MV-4-11 (cell line): ENCODE measurements at places on chromosomes 16 and 17.
A peak's percentile ranks its signal among the peaks of the same experiment; 100 is the strongest.

- DNase-seq, result no peak
Measured at GRCh38 chr16:84048270-84048669, 5.7 kb upstream of the SLC38A8 start.

DNA sequence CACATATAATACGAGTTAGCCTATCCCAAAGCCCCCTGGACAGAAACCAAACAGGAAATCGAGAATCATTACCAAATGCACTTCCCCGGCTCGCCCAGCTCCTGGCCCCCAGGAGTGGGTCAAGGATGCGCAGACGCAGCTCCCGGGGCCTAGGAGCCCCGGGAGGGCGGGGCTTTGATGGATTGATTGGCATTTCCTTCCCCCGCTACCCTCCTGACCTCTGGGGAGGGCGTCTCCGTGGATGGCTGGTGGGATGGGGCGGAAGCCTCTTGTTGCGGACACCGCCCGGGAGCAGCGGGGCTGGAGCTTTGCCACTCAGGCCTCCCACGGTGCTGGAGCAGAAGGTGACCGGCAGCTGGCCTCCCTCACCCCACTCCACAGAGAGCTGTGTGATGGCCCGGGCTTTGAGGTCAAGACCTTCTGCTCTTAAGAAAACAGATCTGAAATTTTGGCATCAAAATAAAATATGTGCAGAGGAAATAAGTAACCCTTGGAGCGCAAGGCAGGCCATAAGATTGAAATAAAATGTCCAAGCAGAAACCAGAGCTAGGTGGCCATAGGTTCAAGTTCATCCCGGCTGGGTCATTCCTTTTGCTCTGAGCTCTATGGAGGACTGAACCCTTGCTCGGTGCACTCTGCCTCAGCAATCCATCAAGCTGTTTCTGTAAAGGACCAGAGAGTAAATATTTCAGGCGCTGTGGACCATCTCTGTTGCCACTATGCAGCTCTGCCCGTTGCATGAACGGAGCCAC, 262.3 kb downstream of the SOX9 start:
- DNase-seq, result no peak

- DNase-seq, result no peak
Measured at GRCh38 chr17:4152471-4152870, 9.5 kb downstream of the CYB5D2 start.

- DNase-seq, result no peak
Measured at GRCh38 chr17:72110231-72110941, 10.4 kb upstream of the SOX9 start.

DNA sequence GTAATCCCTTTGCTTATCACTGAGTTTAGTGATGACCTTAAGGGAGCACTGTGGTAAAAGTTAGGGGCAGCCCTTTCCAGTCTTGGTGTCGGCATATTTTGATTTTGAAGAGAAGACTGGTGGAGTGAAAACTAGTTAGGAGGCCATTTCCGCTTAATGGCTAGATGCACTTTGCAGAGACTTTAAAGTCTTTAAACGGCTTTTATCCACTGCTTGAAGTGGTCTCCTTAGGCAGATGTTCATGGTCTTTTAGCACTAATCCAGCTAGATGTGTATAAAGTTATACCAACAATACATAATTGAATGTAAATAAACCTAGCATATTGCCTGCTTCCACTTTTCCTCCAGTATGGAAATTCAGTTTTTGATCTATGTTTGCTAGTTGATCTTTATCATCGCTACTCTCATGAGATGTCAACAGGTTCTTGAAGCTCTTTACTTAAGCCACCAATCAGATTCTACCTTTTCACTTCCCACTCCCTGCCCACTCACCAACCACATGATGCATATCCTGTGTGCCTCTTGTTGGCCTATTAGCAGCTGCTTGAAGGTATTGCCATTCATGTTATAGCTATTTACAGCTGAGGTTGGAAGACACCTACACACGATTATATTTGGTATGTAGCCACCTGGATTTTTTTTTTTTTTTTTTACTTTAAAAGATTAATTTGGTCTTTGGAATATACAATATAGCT, 132.0 kb downstream of the NLK start:
- DNase-seq, result no peak

DNA sequence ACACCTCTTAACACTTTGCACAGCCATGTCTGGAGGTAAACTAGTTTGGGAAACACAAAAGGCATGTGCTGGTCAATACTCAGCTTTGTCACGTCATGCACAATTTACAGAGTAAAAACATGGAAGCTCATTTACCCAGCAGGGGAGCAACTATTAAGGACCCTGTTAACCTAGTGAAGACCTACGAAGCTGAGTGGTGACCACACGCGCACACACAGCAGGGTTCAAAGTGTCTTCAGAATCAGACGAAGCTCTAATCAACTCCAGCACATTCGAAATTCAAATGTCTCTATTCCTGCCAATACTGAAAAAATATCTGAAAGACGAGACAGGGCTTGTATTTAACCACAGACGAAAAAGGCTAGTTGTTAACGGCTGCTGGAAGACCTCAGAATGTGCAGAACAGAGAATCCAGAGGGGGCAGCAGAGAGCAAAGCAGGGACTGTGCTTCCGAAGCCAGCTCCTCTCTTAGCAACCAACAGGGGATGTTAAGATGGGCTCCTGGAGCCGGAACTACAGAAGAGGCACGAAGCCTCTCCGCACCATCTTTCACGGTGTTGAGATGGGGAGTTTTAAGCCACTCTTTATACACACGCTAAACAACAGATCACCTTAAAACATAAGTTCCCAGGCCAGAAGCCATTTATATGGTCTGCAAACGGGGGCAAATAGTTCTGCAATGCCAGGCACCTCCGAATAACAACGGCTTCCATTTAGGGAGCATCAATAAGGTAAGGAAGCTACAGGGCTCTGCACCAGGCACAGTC, 45.7 kb downstream of the CMTM4 start:
- DNase-seq, result peak; percentile 86

- no peak for DNase-seq
Measured at GRCh38 chr17:81130385-81131361, 34.6 kb upstream of the PVALEF start.

DNA sequence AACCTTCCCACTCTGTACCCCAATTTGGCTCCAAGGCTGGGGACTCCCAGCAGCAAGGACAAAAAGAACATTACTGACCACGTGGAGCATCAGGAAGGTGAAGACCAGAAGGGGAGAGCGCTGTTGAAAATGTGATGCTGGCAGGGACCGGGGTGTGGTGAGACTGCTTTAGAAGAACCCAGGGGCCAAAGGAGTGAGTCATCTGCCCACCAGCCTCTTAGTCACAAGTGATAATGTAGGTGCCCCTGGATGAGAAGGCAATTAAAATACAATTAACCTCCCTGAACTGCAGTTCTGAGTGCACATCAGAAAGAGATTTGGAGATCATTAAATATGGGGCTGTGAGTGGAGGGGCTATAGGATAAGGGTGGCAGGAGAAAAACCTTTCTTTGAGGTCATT, 366.6 kb upstream of the CCL2 start:
- no peak for DNase-seq

- DNase-seq, result no peak
Measured at GRCh38 chr17:30831257-30831656, 509 bp upstream of the ATAD5 start.

DNA sequence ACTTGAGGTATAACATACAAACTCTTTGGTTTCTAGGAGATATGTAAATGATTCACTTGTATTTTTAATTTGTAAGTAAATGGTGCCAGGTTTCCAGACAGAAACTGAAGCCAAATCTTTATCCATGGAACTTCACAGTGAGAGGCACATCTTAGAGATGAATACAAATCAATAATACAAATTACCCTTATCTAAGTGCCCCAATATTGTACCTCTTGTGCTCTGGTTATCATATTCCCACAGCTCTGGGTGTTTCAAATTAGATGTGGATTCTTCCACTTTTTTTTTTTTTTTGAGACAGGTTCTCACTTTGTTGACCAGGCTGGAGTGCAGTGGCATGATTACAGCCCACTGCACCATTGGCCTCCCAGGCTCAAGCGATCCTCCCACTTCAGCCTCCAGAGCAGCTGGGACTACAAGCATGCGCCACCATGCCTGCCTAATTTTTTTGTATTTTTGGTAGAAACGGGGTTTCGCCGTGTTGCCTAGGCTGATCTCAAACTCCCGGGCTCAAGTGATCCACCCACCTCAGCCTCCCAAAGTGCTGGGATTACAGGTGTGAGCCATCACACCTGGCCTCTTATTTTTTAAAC, 38.0 kb upstream of the DHX40 start:
- no peak for DNase-seq

DNA sequence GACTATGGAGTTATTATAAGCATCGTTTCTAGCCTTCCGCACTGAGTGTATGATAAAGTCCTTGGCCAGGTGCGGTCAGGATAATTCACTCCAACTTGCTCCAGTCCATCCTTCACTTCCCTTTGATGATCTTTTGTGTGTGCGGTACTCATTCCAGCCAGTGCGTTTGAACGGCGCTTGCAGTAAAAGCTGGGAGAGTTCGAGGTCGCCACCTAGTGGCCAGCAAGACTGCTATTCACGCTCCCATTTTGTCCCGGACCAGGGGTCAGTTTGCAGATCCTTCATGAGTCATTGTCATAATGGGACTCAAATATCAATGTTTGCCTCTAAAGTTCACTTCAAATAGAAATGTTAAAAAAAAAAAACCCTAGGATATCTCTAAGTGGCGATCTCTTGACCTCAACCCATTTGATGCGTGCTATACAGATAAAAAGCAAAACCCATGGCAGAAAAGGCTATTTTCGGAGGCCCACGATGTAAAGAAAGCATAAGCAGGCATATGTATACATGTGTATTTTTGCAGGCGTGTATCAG, 417.1 kb downstream of the TMEM114 start:
- peak; percentile 32 for DNase-seq

DNA sequence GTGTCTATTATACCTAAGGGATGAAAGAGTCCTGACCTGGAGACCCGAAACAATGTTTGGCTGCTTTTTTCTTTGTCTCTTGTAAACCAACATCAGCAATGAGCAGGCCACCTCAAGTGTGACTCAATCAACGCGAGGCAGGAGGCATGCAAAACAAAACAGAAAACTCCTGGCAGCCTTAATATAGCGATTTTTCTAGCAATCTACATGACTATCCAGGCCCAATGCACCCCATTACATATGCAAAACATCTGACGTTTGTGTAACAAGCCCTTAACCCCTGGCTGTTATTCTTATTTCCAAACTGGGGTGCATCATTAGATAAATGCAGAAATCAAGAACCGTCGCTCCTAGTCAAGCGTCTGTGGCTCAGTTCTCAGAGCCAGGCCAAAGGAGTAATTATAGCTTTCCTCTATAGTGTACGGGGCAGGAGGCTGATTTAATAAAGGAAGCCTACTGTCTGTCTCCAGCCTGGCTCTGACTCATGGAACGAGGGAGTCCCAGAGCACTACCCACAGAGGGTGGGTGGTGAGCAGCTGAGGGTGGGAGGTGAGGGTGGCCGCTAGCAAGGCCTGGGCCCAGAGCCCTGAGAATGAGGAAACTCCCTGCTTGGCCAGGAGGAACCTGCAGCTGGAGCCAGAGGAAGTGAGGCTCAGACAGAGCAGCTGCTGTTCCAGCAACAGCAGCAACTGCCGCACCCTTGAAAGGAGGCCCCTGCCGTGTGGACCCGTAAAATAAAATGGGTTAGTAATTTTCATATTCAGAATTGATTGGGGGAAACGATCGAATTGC, 43.9 kb downstream of the CHD9 start:
- peak; percentile 98 for DNase-seq

GRCh38 chr17:17498606-17499301, 2.6 kb upstream of the RASD1 start:
- DNase-seq, result no peak

GRCh38 chr17:21375162-21375560, 996 bp upstream of the KCNJ12 start:
- no peak for DNase-seq

GRCh38 chr17:68697850-68698361, 96.7 kb upstream of the FAM20A start:
- DNase-seq, result peak; percentile 71

DNA sequence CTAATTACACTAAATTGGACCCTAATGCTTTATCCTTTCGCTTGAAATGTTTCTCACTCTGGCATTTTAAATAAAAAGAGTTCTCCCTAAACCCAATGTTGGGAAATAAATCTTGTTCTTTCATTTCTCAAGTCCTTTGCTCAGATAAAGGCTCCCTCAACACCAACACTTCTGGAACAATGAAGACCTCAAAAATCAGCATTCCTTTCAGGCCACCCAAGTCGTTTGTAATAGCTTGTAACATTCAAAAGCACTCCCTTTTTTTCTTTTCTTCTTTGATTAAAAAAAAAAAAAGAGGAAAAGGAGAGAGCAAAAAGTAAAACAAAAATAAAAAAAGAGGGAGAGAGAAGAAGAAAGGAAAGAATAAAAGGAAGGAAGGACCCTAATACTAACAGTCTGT, 23.3 kb upstream of the FOXJ1 start:
- no peak for DNase-seq

- DNase-seq, result peak; percentile 98
Measured at GRCh38 chr17:10172241-10172741, 26.1 kb downstream of the GAS7 start.

DNA sequence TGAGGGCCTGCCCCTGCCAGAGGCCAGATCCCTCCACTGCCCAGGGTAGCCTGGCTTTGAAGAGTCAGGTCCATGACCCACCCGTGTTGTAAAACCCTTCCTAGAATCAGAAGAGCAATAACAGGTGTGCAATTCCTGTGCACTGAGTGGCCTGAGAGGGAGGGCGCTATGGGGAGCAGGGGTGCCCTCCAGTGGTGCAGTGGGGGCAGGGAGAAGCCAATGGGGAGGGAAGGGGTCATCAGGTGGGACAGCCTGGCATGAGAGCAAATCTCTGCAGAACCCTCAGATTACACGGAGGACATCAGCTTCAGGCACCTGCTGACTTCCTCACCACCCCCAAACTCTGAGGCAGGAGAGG, 72.9 kb upstream of the ZNF469 start:
- no peak for DNase-seq

GRCh38 chr17:35752471-35752870, 568 bp downstream of the GAS2L2 start:
- no peak for DNase-seq
